Stimulated activated CD4-positive, alpha-beta T cell treated with anti-CD3 and anti-CD28 coated beads, TNF-alpha, amount 100 ng/mL, for 1 hour (primary cell): ENCODE measurements at places on chromosomes 2 and 18.

- DNase-seq: no peak
Observed at GRCh38 chr2:240192661-240193060, 52.2 kb upstream of the OTOS start.

GRCh38 chr2:216107760-216108159 lies 1.4 kb upstream of the XRCC5 start:
- DNase-seq: no peak

- no peak for DNase-seq
Observed at GRCh38 chr2:217861334-217861877, 141.4 kb downstream of the TNS1 start.

- no peak for DNase-seq
Observed at GRCh38 chr2:239436669-239437335, 36.0 kb upstream of the HDAC4 start.

DNA sequence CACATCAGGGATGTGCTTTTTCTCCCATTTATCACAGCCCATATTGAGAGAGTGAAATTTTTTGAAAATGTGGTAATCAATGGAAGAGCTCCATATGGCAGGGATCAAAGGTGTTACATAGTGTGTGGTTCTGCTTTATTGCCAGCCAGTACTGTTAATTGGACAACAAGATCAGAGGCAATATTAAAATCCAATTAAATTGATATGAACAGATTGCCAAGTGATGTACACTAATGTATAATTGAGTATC lies 338.9 kb downstream of the BCL11A start:
- DNase-seq: no peak

GRCh38 chr2:198950803-198951202 lies 506.9 kb downstream of the SATB2 start:
- no peak for DNase-seq

DNA sequence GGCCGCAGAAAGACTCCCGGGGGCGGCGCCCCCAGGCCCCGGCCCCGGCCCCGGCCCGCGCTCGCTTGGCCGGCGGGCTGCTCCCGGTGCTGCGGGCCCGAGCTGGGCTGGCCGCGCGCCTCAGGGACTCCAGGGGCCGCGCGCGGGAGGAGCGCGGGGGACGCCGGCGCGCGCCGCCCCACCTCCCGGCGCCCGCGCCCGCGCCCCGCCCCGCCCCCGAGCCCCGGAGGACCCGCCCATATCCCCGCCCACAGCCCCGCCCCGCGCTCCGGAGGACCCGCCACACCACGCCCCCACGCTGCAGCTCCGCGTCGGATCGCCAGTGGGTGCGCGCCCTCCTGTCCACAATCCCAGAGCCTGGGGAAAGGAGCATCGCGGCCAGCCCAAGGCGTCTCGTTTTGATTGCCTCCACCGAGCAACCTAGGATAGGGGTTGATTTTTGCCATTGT lies at the start of gene PARD6G:
Gene PARD6G (minus strand): TSS at position 122 of the 449 bp plus-strand sequence. CDS start 166 bp downstream, outside the sequence.
- DNase-seq: peak; percentile 10

DNA sequence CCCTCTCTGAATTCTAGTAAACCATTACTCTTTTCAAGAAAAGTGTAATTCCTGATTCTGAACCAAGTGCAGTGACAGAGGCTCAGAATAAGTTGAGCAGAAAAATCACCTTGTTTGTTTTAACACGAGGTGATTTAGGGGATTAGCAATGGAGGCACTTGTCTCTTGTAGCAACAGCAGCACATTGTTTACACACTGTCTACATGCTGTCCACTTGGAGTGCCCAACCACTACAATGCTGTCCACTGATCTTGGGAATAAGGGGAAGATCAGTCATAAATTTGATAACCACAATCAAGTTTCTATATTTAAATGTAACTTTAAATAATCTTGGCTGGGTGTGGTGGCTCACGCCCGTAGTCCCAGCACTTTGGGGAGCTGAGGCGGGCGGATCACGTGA lies 13.9 kb upstream of the RMND5A start:
- DNase-seq: no peak

GRCh38 chr2:186599186-186599778 lies 9.4 kb downstream of the ITGAV start:
- DNase-seq: no peak

DNA sequence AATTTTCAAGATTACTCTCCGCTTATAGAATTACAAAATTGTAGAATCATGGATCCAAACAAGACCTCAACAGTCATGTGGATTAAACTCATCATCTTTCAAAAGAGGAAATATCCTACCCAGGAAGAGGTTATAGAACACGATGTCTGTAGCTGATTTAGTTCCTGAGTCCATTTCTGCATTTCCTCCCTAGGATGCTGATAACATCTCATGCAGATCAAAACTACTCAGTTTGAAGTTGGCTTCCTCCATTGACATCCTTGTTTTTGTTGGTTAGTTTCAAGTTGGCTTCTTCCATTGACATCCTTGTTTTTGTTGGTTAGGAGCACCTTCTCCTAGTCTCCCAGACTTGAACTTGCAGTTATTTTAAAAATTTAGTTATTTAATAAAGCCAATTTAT lies 147.5 kb downstream of the PARD3B start:
- DNase-seq: no peak

DNA sequence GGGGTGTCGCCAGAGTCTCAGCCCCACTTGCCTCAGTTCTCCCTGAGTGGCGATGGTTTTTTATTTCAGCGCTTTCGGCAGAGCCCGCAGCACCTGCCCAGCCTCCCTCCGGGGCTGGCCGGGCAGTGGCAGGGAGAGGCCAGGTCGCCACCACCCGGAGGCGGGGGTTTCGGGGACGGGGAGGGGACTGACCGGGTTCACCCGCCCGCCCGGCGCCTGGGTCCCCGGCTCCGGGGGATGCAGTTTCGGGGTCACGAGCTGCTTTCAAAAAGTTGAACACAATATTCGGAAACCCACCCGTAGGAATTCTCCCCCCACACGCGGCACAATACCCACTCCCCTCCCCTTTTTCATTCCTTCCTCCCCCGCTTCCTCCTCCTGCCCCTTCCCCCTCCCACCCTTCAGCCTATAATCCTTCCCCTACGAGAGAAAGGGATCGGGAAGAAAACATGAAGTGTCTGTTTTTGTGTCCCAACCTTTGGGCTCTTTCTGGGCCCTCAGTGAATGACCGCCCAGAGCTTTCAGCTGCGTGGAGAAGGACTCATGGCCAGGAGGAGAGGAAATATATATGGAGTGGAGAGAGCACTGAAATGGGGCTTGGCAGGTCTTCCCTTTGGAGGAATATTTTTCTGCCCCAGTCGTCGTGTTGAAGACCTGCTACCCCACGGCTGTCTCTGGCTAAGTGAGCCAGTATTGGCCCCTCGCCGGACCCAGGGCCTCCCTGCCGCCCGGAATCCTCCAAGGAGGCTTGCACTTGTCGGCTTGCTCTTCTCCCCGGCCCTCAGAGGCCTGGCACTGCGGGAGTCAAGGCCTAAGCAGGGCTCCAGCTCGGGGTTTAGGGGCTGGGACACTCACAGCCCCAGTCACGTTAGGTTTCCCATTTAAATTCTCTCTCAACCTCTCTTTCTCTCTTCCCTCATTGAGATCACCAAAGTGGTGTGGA lies 2.1 kb upstream of the SIX3 start:
- DNase-seq: no peak

DNA sequence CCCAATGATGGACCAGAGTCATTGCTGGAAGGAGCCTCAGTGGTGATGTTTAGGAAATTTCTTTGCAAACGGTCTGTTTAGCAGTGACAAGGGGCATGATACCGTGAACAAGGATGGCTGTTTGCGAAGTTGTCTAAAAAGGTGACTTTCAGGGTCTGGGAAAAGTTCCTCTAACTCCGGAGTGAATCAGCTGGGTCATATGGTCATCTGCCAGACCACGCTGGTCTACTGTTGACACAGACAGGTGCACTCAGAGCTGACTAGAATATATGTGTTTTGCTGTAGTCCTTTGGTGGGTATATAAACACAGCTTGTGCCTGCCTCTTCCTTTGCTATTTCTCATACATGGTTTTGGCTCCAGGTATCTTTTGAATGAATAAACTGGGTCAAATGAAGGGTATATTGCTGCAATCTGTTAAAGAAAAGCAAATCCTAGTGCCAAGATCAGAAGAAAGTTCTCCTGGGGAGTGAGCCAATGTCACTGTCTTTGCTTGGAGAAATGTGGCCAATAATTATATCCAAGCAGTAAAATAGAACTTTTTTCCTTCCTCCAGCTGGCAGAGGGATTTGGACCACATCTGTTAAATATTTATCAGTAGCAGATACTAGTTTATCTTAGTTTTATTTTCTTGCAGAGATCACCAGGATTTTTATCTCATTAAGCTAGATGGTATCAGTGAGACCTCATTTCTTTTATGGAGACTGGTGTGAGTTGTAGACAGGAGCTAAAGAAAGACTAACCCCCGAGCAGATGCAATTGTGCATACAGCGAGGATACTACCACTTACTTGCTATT lies 286.0 kb downstream of the TRIB2 start:
- DNase-seq: no peak

GRCh38 chr2:144683107-144683753 lies 163.3 kb upstream of the ZEB2 start:
- DNase-seq: no peak

DNA sequence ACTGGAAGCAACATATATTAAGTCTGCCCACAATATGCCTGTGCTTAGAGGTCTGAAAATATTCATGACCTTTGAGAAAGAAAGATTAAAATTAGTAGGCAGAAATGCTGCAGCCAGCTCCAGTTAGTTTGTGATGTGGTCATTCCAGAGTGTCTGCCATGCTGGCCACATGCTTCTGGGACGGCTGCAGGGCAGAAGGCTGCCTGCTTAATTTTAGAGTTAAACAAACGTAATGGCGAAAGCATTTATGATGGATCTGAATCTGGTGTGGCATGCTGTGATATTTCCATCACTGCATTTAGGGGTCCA lies 95.4 kb downstream of the FHOD3 start:
- no peak for DNase-seq

DNA sequence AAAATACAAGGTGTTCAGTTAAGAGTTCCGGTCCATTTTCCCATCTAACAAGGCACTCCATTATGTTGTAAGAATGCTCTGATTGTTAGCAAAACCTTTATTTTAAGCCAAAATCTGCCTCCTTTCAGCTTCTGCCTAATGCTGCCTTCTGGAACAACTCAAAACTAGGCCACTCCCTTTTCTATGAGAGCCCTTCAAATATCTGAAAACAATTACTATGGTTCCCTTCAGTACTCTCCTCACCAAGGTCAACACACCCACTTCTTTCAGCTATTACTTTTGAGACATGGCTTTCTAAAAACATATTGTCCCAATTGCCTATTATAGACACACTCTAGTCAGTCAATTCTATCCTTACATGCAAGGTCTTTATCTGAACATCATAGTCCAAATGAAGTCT lies 429.4 kb downstream of the ERBB4 start:
- DNase-seq: no peak

GRCh38 chr18:41690332-41691127 lies 264.5 kb upstream of the PIK3C3 start:
- DNase-seq: no peak

GRCh38 chr2:41572154-41572553 lies 475.7 kb upstream of the PKDCC start:
- no peak for DNase-seq

DNA sequence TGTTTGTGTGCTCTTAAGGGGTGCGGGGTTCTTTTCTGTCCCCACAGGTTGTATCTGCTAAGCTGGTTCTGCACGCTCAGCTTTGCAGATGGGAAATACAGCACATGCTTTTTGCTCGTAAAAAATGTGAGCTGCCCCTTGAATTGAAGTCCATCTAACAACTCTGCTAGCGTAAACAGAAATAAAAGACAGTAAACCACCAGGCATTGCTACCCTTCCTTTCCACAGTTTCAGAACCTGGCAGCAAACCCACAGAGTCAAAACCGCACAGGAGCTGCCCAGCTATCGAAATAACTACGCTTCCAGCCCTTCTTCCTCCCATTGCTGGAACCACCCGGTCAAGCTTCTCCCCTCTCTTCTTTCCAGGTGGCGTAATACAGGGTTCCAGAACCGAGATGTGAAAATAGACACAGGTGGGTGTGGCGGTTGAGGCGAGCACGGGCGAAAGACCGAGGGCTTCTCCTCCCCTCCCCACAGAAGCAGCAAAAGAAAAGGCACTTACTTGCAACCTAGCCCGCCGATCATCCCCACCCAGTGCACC lies 479 bp downstream of the SCN9A start:
- DNase-seq: no peak

GRCh38 chr2:231715988-231716616 lies 7.8 kb downstream of the PTMA start:
- no peak for DNase-seq

DNA sequence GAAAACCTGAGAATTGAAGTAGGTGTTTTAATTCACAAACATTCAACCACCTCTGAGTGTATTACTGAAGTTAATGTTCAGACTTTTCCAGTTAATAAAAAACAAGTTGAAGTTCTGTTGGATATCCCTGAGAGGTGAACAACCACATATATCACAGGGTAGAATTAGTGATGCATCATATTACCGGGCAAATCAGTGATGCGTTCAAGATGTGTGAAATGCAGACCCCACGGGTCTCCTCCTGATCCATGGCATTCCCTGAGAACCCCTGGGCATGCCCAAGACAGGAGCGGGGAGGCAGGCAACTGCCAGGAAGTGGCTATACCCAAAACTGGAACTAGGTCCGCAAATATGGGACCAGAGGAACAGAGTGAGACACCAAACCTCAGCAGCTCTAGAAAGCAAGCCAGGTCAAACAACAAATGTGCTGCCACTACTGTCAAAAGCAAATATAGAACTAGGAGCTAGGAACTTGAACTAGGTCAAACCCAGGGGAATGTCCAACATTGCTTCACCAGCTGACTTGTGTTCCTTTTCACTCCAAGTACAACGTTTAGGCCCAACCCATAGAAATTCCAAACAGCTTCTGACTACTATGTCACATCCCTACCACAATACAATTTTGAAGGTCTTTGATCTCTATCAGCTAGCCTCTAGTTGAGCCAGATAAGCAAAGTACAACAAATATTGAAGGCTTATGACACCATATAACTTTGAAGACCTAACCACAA lies 20.2 kb downstream of the PSTPIP2 start:
- no peak for DNase-seq

GRCh38 chr2:191622374-191623320 lies 55.3 kb upstream of the NABP1 start:
- no peak for DNase-seq

DNA sequence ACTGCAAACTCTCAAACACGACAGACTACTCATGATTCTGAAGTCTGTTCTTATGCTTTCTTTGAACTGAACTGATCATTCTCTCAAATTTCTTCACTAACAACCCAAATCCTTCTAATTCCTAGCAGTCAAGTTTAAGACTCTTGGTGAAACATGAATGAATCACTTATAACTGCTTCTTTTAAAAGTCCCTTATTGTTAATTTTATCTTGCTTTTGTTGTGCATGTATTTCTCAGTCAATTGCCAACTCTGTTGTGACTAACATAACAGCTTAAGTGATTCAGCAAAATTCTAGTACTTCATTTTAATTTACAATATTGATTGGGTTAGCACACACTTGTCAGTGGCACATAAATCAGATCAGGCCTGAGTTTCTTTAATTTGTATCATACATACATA lies 357.0 kb upstream of the FSIP2 start:
- no peak for DNase-seq

DNA sequence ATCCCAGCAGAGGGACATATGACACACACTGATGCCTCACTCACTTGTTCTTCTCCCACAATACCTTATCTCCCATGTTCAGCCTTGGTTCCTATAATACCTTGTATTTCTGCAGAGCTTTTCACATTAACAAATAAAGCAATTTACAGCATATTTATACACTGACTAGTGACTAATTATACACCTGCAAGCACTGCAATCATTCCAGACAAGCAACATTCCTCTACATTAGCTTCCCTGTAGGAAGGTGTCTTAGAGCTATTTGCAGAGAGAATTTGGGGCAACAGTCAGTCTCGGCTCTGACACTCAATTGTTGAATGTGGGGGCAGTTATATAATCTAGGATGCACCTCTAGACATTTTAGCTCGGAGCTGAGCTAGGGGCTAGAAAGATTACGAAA lies 9.5 kb upstream of the INSIG2 start:
- DNase-seq: no peak
